ENCODE measurements at places on chromosomes 2 and 18.

GRCh38 chr2:174013315-174013751 lies 48.2 kb upstream of the SP3 start:
- DNase-seq = no peak

DNA sequence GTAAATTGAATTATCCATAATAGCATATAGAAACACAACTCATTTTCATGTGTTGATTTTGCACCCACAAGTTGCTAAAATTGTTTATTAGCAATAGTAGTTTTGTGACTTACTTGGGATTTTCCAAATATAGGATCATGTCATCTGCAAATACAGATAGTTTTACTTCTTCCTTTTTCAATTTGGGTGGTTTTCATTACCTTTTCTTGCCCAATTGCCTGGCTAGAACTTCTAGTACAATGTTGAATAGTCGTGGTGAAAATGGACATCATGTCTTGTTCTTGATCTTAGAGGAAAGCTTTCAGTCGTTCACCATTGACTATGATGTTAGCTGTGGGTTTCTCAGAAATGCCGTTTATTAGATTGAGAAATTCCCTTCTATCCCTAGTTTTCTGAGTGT lies 60.2 kb upstream of the TCF7L1 start:
- no peak for DNase-seq

GRCh38 chr2:219476652-219477151 lies 22.0 kb upstream of the GMPPA start:
- no peak for DNase-seq

GRCh38 chr2:238854699-238855229 lies 6.9 kb downstream of the TWIST2 start:
- DNase-seq = no peak

DNA sequence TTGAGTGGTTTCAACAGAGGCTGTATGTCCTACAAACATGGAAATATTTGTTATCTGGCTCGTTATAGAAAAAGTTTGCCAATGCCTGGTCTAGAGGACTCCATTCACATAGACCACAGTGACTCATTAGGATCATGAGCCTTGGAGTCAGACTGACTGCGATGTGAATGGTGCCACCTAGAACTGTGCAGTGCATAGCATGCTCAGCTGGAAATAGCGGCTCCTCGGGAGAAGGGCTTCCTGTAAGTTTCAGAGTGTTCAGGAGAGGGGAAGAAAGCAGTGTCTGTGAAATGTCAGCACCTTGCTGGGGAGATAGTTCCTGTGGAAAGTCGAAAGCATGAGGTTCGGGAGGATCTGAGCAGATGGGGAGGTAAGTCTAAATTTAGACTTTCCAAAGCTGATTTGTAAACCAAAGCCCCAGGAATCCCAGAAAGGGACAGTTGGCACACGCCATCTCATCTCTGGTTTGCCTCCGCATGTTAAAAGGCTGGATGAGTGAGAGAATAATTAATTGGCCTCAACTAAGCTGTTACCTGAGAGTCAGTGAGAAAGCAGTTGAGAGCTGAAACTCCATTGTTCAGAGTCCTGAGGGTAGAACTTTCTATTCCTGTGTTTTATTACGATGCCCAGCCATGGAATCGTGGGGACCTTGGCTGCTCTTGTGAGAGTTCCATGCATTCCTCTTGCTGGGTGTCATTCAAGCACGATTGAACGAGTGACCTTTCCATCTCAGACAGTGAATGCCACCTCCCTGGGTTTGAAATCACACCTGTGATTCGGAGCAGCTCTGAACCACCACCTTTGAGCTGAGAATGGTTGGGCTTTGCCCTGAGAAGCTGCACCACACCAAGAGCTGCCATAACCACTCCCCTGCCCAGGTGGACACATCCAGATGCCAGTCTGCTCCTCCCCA lies 99.5 kb downstream of the MAPK4 start:
- DNase-seq = no peak

GRCh38 chr2:177589186-177589585 lies 196.6 kb downstream of the AGPS start:
- DNase-seq = no peak

- peak; percentile 62 for DNase-seq
These were observed 26.0 kb downstream of the FAM178B start for GRCh38 chr2:96960153-96960961.

- no peak for DNase-seq
These were observed 39.0 kb upstream of the GRHL1 start for GRCh38 chr2:9912468-9912867.
